ENCODE measurements at places on chromosomes 13 and 19. TPM values are rescaled to one million over a fixed set of nuclear protein-coding genes. Genes with fewer than 3 reads are reported as not detected.

DNA sequence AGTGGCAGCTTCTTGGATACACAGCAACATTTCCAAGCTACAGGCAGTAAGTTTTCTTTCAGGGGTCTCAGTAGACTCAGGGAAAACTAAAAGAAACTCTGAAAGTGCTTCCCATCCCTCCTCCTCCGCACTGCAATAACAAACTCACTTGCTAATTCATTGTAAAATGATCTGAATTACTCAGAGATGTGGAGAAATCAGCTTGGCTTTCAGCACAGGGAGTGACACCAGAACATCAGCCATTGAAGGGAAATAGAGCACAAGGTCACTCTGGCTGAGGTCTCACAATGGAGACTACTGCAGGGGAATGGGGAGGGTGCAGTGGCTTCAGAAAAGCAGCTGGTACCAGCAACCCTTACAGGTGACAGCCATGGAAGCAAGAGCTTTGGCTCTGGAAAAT lies 137.3 kb upstream of the SERP2 start:
- H3K36me3 ChIP-seq: no peaks in the 10 kb centered on the region
- H3K4me3 ChIP-seq: no peak overlapping the region
- no peaks in the 10 kb centered on the region for H3K27me3 ChIP-seq
- H3K27ac ChIP-seq: peak overlapping the region; percentile 87
- H3K4me1 ChIP-seq: peaks cover 49% of the 10 kb centered on the region

GRCh38 chr13:23570099-23570920 lies at the start of gene TNFRSF19:
TSS of gene TNFRSF19 (plus strand) at chr13:23570412. CDS start at chr13:23590184, 19,772 bp downstream.
- no peak for DNase-seq
- no peaks in the 10 kb centered on the region for H3K4me1 ChIP-seq
- H3K27ac ChIP-seq: peak within 1 kb of the TSS; percentile 49
- H3K4me3 ChIP-seq: no peak within 1 kb of the TSS
- H3K36me3 ChIP-seq: no peaks in the 10 kb centered on the region
- H3K27me3 ChIP-seq: no peaks in the 10 kb centered on the region

DNA sequence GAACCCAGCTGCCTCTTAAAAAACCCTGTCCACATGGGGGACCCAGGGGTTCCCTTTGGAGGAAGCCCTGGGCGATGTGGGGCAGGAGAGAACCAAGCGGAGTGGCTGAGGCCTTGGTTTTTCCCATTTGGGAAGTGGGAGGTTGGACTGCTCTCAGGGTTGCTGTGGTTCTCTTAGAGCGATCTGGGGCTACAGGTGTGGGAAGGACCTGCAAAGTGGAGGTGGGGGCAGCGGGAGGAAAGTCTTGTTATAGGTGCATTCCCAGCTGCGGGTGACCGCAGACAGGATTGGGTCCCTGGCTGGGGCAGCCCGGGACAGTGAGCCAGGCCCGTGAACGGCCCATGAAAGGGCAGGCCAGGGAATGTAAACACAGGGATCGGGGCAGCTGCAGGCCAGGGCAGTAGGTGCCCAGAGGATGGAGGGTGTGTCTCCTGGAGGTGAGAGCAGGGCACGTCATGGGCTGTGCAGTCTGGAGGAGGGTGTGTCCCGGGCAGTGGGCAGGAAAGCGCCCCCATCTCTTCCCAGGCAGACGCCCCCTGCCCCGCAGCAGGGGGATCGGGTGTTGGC lies 814 bp downstream of the SLC25A23 start:
- H3K4me3 ChIP-seq: peak overlapping the region; percentile 90
- H3K27ac ChIP-seq: no peak overlapping the region
- H3K4me1 ChIP-seq: peaks cover 13% of the 10 kb centered on the region
- H3K36me3 ChIP-seq: peaks cover 10% of the 10 kb centered on the region
- H3K27me3 ChIP-seq: peaks cover 8% of the 10 kb centered on the region

GRCh38 chr13:39866722-39867121 lies 211.3 kb downstream of the COG6 start:
- no peaks in the 10 kb centered on the region for H3K36me3 ChIP-seq
- H3K4me3 ChIP-seq: no peak overlapping the region

DNA sequence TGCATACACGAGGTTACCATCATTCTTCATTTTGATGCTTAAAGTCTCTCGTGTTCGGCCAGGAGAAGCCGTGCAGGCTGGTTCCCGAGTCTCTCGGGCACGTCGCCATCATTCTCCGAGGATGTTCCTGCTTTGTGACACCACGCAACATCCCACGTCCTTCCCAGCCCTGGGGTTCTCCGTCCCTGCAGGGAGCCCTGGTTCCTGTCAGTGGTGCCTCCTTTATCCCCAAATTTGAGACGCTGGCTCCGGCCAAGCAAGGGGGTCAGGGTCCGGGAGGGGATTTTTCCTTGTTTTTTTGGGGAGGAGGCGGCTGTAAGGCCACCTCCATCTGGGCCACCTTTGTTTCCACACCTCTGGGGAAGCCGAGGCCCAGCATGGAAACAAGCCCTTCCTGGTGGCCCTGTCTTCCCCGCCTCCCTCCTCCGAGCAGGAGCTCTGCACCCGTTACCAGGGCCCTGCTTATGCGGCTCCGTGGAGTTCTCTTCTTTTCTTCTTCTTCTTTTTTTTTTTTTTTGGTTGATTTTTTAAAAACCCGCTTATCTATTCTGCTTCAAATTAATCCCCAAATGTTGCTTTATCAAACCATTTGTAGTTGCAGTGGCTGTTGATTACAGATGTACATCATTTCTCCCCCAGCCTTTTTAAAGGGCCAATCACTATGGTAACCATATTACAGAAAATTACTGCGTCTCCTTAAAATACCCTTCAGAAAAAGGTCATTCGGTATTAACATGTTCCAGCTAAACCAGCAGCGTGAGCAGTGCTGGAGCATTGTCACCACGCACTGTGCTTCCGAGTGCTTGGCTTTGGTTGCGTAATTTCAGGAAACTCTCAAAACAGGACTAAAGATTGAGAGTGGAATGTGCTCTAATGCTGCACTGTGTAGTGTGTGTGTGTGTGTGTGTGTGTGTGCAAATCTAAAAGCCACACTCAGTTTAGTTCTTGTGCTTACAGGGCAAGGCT lies 50.4 kb downstream of the TEX29 start:
- peaks cover 4% of the 10 kb centered on the region for H3K4me1 ChIP-seq
- no peak overlapping the region for H3K27ac ChIP-seq
- no peaks in the 10 kb centered on the region for H3K36me3 ChIP-seq
- peak; percentile 54 for DNase-seq
- no peaks in the 10 kb centered on the region for H3K27me3 ChIP-seq

- no peak overlapping the region for H3K4me3 ChIP-seq
- H3K27ac ChIP-seq: peak overlapping the region; percentile 51
- H3K27me3 ChIP-seq: no peaks in the 10 kb centered on the region
- no peak for DNase-seq
Observed at GRCh38 chr19:19040417-19040816, 7.0 kb downstream of the ARMC6 start.

GRCh38 chr13:77832339-77833100 lies 86.1 kb downstream of the EDNRB start:
- peaks cover 5% of the 10 kb centered on the region for H3K4me1 ChIP-seq
- no peaks in the 10 kb centered on the region for H3K36me3 ChIP-seq
- H3K27me3 ChIP-seq: no peaks in the 10 kb centered on the region
- no peak overlapping the region for H3K4me3 ChIP-seq
- H3K27ac ChIP-seq: peak overlapping the region; percentile 5
- DNase-seq: no peak

DNA sequence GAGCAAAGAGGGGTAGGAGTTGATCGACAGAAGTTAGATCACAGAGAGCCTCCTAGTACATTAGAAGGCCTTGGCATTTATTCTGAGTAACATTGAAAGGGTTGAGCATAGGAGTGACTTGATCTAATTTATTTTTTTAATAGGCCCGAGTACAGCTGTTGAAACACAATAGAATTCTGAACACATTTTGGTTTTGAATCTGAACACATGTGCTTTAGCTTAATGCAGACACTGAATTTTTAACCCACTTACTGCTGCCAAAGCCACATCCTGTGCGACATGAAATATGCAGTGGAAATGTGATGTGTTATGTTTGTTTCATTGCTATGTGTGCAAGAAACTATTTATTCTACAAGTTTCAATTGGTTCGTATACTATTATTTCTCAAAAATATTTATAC lies 1505.9 kb downstream of the PCDH9 start:
- H3K27ac ChIP-seq: no peak overlapping the region
- H3K36me3 ChIP-seq: no peaks in the 10 kb centered on the region
- H3K4me3 ChIP-seq: no peak overlapping the region
- H3K4me1 ChIP-seq: no peaks in the 10 kb centered on the region
- DNase-seq: no peak
- no peaks in the 10 kb centered on the region for H3K27me3 ChIP-seq

DNA sequence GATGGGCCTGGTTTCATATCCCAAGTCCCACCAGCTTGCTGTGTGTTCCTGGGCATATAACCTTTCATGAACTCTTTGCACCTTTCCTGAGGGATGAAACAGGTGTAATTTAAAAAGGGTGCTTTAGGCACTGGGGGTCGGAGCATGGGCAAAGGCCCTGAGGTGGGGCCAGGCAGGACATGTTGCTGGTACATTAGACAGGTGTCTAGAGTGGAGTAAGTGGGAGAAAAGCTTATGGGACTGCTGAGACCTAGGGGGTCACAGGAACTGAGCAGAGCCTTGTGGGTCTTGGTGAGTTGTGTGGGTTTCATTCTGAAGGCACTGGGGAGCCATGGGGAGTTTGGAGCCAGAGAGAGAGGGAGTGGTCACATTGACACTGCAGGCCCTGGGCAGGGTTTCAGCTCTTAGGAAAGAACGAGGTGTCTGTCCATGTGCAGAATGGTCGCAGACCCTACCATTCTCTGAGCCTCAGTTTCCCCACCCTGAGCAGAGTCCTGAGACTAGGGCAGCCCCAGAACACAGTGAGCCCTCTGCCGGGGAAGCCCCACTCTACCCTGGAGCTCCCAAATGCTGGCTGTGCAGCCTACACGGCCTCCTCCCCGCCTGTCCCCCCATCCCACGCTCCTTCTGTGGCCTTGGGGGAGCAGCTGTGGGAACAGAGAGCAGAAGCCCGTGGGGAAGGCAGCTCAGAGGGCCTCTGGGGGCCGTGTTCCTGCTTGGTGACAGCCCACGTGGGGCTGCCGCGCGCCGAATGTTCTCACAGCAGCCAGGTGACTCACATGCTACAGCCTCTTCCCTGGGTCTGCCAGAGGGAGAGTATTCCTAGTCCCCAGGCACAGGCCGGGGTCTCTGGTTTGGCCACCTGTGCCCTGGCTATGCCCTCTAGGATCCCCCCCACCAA lies 7.3 kb upstream of the HOMER3 start:
- no peaks in the 10 kb centered on the region for H3K4me1 ChIP-seq
- H3K27me3 ChIP-seq: no peaks in the 10 kb centered on the region
- no peaks in the 10 kb centered on the region for H3K36me3 ChIP-seq
- no peak overlapping the region for H3K27ac ChIP-seq
- H3K4me3 ChIP-seq: no peak overlapping the region
- no peak for DNase-seq

DNA sequence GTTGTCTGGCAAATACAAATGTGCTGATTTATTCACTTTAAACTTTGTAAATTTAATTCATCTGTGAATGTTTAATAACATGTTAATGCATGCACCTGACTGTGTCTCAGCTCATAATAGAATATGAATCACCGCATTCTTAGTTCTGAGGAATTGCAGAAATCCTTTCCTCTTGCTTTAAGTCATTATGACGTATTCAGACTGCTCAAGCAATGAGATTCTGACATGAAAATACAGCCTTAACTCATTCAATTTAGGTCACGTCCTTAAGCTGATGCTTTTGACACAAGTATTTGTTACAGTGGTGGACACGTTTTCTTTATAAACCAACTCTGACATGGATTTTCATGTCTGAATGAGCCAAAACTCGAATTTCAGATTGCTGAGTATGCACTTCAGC lies 541.0 kb upstream of the KLF12 start:
- DNase-seq: no peak
- H3K4me3 ChIP-seq: no peak overlapping the region
- H3K36me3 ChIP-seq: no peaks in the 10 kb centered on the region
- H3K4me1 ChIP-seq: no peaks in the 10 kb centered on the region
- H3K27ac ChIP-seq: no peak overlapping the region

DNA sequence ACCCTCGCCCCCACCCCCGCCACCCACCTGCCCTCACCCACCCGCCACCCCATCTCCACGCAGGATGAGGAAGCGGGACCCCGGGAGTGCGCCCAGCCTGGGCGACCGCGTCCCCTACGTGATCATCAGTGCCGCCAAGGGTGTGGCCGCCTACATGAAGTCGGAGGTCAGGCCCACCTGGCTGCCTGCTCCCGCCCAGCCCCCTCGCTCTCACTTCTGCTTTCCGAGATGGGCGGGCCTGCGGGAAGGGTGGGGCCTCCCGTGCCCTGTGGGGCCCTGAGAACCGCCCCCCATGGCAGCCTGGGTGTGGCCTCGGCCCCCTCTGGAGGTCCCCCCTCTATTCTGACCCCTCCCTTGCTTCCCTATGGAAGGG lies 3.1 kb upstream of the SPIB start:
- peak; percentile 50 for DNase-seq
- no peak overlapping the region for H3K4me3 ChIP-seq
- H3K27me3 ChIP-seq: peaks cover 12% of the 10 kb centered on the region
- no peaks in the 10 kb centered on the region for H3K4me1 ChIP-seq

DNA sequence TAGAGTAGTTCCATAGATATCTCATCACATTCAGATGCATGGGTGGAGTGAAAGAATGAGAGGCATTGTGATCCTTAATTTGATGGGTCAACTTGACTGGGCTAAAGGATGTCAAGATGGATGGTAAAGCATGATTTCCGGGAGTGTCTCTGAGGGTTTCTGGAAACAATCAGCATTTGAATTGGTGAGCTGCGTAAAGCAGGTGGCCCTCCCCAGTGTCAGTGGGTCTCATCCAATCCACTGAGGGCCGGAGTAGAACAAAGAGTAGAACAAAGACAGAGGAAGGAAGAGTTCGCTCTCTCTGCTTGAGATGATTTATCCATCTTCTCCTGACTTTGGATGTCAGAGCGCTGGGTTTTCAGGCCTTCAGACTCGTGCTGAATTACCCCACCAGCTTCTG lies 43.1 kb downstream of the SERP2 start:
- H3K4me3 ChIP-seq: no peak overlapping the region
- H3K36me3 ChIP-seq: no peaks in the 10 kb centered on the region
- H3K27ac ChIP-seq: no peak overlapping the region
- DNase-seq: no peak

DNA sequence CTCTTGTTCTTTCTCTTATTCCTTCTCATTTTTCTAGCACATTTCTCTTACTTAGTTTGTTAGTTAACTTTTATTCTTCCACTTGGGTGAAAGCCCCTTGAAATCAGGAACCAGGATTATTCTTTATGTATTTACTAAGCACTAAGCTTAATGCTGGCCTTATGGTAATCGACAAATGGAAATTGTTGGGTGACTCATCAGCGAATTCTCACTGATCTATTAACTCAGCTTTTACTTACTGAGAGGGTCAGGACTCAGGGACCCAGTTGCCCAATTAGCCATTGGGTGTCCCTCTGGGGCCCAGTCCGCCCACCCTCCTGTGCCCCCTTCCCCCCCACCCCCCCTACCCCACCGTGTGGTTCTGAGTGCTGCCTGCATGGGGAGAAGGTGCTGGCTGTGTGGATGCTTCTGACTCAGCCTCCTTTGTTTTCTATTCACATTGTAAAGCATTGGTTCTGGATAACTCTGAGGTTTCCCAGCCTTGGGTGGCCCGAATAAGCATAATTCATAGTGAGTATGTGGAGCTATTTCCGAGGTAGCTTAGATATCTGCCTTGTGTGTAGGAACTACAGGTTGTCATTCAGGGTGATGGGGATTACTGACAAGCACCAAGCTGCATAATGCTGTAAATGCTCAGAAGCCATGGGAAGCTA lies 240.9 kb downstream of the FGF9 start:
- no peak overlapping the region for H3K4me3 ChIP-seq
- no peaks in the 10 kb centered on the region for H3K4me1 ChIP-seq
- DNase-seq: no peak
- H3K27me3 ChIP-seq: no peaks in the 10 kb centered on the region

Gene FOXO1
- total RNA-seq: 32.1 TPM

Gene KLHL1
- total RNA-seq: not detected

Gene ZNF382
- total RNA-seq: 3.1 TPM

Gene SELENOV
- not detected for total RNA-seq

Gene LIM2
- total RNA-seq: not detected

Gene HIPK4
- total RNA-seq: 0.46 TPM

Gene PSG7
- total RNA-seq: not detected

Gene FREM2
- 20.5 TPM for total RNA-seq

Measured in upper lobe of left lung (tissue), 6 donors.